ENCODE measurements at places on chromosomes 4 and X.

DNA sequence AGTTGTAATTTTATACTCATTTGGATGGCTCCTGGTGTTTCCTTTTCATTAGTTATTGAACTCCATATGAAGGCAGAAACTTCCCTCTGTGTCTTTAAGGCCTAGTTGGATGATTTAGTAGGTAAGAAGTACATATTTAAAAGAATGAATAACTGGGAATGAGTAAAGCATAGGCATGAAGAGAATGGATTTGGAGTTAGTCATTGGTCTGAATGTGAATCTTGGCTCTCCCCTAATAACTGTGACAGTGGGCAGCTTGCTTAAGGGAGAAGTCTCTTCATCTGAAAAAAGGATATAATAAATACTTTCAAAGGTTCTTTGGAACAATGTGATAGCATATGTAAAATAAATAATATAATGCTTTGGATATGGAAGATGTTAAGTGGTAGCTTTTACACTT lies 13.2 kb downstream of the SNX25 start:
- no peak for DNase-seq

- DNase-seq: no peak
Observed at GRCh38 chrX:108148524-108148923, 56.9 kb downstream of the ATG4A start.

- DNase-seq: peak; percentile 37
Observed at GRCh38 chr4:88955580-88956380, 101.2 kb downstream of the FAM13A start.

DNA sequence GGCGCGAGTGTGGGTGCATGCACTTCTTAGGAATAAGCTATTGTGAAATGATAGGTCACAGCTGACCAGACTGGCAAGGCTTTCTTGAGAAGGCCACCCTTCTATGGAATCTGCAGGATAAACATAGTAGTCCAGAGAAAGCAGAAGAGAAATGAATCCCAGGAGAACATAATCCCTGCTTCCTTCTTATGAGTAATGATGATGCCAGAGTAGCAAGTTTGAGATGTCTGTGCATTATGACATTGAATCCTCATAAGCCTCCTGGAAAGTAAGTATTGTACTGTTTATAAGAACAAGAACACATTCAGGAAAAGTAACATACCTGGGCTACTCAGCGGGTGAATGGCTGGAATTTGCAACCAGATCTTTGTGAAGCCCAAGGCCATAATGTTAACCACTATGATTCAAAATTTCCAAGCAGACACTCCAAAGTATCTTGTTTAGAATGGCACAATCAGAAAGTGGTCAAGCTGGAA lies 272.1 kb upstream of the HS3ST1 start:
- DNase-seq: no peak

DNA sequence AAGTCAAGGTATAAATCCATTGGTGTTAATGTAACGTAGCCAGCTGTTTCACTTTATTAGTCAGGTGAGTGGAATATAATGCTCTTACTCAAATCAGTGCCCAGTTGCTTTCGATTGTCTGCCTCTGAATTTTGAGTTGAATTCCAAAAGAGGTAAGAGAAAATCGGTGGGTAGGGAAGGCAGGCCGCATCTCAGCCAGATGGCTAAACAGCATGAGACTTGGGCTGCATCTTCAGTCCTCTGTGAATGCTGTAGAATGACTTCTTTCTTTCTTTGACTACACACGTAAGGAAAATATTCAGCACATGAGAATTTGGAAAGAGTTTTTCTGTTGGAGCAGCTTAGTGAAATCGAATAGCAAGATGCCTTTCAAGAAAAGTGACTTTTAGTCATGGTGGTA lies 49.5 kb downstream of the TSPAN7 start:
- DNase-seq: no peak

GRCh38 chrX:115972717-115973116 lies 197.8 kb upstream of the AGTR2 start:
- no peak for DNase-seq

GRCh38 chrX:100663642-100664041 lies 19.6 kb downstream of the SRPX2 start:
- no peak for DNase-seq

- peak; percentile 13 for DNase-seq
Observed at GRCh38 chrX:16931371-16931770, 15.1 kb upstream of the REPS2 start.

GRCh38 chr4:5893004-5893580 lies at the start of gene CRMP1:
CRMP1 (minus strand) TSS chr4:5893086; CDS start chr4:5892969, 117 bp downstream.
- no peak for DNase-seq

GRCh38 chr4:119746951-119747350 lies 118.3 kb upstream of the PDE5A start:
- DNase-seq: no peak

- DNase-seq: no peak
Observed at GRCh38 chr4:112381996-112382692, 85.0 kb downstream of the ALPK1 start.

GRCh38 chr4:66489783-66490452 lies 819.6 kb upstream of the EPHA5 start:
- no peak for DNase-seq

DNA sequence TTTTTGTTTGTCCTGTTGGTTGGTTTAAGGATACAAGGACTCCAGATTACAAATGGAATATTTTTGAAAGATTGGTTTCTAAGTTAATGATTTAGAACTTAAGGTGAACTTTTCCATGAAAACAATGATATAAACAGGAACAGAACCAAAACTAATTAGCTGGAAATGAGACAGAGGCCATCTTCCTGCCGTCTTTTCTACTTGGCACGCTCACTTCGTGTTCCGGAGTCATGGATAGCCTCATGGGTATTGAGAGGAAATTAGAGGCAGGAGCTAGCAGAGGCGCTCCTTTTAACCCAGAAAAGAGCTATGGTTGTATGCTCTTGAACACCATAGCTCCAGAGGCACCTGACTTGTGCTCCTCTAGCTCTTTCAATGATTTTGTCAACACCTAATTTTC lies 2.4 kb downstream of the FAM241A start:
- no peak for DNase-seq

DNA sequence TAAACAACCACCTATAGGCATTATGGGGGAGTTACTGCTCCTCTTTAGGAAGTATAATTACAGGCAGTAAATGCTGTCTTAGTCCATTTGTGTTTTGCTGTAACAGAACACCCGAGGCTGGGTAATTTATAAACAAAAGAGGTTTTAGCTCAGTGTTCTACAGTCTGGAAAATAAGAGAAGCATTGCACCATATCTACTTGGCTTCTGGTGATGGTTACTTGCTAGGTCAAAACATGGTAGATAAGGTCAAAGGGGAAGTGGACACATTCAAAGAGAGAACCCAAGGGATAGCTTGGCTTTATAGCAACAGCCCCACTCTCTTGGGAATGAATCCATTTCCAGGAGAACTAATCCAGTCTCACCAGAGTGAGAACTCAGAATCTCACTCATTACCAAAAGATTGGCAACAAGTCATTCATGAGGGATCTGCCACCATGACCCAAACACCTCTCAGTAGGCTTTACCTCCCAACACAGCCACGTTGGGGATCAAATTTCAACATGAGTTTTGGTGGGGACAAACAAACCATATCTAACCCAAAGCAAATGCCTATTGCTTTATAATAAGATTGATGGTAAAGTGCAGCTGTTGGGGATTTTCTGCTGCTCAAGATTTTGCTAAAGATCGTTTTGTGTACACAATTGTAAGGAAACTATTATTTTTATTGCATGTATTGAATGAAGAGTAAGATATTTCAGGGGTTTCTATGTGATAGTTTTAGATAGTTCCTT lies 32.6 kb downstream of the STAG2 start:
- DNase-seq: no peak

DNA sequence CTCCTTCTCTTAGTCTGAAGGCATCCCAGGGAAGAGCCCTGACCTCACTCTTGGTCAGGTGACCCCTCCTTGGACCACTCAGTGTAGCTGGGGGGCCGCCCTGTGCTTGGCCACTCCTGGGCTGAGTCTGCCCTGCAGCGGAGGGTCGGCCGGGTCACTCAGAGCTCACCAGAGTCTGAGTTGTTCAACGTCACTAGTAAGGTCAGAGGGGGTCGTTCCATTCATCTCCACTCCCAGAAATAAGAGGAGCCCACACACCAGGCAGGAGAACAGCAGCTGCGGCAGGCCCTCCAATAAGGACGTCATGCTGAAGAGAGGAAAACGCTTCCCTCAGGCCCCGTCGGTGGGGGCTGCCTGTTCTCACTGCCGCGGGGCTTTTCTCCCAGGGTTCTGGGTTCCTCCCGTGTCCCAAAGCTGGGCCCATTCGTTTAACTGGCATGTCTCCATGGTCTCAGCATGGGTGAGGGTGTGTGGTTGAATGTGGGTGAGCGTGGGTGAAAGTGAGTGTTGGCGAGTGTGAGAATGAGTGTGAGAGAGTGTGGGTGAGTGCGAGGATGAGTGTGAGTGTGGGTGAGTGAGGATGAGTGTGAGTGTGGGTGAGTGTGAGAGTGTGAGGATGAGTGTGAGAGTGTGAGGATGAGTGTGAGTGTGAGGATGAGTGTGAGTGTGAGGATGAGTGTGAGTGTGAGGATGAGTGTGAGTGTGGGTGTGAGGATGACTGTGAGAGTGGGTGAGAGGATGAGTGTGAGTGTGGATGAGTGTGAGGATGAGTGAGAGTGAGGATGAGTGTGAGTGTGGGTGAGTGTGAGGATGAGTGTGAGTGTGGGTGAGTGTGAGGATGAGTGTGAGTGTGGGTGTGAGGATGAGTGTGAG lies 47.7 kb downstream of the ING2 start:
- no peak for DNase-seq
